NCI-H2081 treated with DMSO at 0.1 percent for 48 hours (cell line): ENCODE measurements at places on chromosomes 6 and 20.

DNA sequence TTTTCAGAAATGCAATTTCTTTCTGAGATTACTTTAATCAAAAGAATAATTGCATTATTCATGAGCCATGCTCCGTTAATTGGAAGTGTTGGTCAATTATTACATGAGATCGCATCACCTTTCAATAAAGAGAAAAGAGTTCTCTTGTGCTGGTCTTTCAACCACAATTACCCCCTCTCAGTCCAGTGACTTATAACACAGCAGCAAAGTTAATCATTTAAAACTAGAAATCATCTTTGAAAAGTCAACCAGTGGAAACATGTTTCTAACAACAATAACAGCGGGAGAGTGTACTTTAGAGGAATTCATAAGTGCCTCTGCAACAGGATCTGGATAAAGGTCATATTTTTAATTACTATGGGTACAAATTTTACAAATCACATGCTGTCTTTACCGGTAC is 384.4 kb upstream of the AGPAT4 start:
- no peak for DNase-seq

DNA sequence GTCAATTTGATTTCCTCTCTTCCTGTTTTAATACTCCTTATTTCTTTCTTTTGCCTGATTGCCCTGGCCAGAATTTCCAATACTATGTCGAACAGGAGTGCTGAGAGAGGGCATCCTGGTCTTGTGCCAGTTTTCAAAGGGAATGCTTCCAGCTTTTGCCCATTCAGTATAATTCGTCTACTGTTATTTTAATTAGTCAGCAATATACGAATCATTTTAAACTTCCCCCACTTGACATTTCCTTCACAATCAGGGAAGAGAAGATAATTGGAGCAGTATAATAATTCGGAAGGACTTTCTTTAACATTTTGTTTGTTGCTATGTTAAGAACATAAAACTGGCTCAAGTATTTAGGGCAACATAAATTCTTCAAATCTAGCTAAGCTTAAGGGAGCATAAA is 860.3 kb upstream of the SLC35B3 start:
- DNase-seq, result no peak

- DNase-seq, result no peak
Observed at GRCh38 chr20:57500235-57500634, 24.7 kb downstream of the CTCFL start.

GRCh38 chr6:219641-220198 is 72.6 kb upstream of the DUSP22 start:
- DNase-seq, result no peak

DNA sequence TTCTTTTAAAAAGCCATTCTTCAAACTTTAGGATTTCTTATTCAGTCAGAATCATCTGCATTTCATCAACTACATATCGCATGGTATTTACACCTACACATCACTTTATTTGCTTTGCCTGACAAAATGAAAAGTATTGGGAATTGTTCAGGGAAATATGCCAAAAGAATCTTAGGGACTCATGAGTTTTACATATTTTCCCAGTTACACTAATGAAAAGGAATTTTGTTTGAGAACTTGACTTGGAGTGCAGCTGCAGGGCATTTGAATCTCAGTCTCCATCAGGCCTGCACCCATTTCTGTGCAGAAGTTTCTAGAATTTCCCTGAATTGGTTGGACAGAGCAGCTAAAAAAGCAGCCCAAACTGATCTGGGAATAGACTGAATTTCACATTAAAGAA is 65.3 kb downstream of the MTHFD1L start:
- no peak for DNase-seq

DNA sequence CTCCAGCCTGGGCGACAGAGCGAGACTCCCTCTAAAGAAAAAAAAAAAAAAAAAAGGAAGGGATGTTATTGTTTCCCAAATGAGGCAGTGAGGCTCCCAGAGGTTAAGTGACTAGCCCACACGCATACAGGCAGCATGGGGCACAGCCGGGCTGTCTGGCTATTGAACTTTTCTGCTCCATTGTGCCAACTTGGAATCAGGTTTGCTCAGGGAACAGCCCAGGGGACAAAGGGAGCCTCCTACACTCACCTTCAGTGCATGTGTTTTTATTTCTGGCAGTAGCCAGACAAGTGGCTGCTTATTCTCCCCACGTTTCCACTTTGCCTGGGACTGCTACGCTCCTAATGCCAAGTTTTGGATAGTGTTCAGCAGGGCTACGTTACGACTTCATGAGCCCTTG is 10.7 kb downstream of the ETV7 start:
- no peak for DNase-seq

DNA sequence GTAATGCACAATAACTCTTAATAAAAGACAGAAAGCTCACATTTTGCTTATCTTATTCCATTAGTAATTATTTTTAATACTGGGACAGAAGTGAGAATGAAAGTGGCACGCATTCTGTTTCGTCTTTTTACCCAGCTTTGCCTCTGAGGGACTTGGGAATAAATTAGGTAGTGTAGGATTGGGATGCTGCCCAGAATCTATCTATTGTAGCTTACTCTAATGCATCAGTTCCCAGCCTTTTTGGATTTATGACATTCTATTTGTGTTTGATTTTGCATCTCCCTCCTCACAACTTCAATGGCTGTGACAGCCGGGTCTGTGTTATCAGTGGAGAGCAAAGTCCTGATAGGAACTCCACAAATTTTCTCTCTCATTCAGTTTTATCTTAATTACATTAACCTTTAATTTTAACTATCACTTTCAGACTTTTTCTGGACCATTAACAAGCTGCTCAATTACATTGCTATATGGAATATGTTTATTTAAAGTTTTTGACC is 62.9 kb upstream of the TULP4 start:
- no peak for DNase-seq

DNA sequence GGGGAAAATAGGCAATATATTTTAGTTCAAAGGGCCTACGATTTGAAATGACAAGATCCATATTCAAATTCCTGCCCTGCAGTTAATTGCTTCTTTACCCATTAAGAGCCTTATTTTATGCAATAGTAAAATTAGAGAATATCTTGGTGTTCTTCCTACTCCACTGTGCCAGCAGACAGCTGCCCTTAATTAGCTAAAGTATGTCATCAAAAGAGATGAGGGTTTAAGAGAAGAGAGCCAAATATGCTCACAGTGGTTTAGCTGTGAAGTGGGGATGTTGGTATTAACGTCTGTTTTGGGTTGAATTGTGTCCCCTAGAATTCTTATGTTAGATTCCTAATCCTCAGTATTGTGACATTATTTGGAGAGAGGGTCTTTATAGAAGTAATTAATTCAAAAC is 148.1 kb downstream of the MOXD1 start:
- no peak for DNase-seq

DNA sequence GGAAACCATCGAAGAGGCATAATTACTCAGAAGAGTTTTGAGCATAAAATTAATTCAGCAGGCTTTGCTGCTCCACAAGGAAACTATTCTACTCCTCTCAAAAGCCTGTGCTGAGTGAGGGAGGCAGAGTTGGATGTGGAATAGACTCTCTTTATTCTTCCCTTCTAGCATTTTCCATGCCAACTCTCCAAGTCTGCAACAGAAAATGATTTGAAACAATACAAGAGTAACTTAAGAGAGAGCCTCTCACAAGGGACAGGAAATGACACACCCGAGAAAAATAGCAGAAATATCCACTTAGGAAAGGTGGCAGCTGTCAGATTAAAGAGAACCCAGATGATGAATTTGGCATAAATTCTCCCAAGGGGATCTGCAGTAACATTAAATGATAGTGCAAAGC is 26.3 kb upstream of the LAMP5 start:
- no peak for DNase-seq

DNA sequence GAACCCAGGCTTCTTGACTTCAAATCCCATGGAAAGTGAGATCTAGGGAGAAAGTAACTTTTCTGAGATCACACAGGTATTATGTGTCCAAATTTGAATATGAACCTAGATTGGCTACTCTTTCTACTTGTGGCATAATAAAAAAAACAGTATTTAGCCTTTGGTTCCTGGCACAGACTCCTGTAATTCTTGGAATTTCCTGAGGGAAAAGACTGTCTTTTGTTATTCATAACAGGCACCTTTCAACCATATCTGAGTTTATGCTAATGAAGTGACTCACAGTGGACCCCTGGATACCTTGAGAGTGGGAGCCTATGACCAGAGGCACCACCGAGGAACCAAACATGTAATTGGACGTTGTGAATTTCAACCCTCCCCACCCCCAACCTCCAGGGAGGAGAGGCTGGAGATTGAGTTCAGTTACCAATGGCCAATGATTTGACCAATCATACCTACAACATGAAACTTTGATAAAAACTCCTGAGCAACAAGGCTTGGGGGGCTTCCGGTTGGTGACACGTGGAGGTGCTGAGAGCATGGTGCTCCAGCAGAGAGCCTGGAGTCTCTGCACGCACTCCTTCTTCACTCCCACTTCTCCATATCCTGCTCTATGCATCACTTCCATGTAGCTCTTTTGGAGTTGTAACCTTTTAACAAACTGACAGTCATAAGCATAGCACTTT is 48.8 kb downstream of the LAMA4 start:
- no peak for DNase-seq

GRCh38 chr6:8054276-8054675 is 9.9 kb downstream of the BLOC1S5 start:
- DNase-seq, result no peak

DNA sequence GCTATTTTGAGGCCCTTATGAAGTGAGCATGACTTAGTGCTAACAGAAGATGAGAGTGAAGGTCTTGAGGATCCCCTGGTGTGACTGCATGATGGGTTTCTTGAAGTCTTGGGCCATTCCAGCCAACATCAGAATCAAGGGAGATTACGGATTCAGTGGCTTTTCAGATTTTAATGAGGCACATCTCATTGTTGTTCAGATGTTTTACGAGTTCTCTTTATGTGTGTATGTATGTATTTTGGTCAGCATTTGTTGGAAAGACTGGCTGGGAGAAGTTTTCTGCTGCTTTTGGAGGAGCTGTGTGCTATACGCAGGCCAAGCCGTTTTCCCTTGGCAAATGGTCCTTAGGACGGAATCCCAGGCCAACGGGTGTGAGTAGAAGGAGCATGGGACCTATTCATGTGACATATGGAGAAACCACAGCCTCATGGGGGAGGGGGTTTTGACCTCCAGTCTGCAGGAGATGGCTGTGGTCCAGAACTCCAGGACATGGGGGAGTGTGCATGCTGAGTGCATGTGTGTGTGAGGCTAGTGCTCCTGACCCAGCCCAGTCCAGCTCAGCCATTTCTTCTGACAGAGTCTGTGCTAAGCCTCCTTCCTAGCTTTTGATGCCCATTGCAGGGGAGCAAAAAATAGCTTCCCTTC is 35.3 kb downstream of the CHMP4B start:
- DNase-seq, result no peak

DNA sequence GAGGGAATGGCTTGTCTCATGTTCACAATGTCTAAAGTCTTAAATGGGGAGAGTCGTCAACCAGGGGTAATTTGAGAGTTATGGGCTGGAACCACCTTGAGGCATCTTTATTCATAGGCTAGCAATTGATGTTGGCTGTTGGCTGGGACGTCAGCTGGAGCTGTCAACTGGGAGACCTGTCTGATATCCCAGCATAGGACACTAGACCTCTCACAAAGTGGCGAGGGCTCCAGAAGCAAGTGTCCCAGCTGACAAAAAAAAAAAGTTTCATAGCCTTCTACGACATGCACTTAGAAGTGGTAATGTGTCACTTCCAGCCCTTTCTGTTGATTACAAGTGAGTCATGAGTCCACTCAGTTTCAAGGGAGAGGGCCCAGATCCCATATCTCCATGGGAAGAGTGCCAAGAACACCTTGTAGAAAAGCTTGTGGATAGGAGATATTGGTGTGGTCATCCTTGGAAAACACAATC is 278.0 kb downstream of the ESR1 start:
- no peak for DNase-seq

DNA sequence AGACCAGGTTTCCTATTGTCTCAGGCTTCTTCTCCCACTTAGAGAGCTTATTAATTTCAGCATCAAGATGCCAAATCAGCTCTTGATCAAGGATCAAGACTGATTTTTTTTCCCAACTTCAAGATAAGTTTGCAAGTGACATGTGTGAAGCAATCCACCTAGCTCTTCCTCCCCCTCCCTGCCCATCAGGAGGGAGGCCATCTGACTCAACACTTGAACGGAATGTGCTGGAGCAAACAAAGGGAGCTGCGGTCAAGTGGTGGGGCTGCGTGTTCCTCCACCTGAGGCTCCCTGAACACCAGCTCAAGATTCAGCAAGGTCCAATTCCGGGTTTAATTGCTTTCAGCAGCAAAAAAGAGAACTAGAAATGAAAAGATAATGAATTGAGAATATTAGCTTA is 38.7 kb downstream of the TTI1 start:
- DNase-seq, result no peak

GRCh38 chr20:18794428-18794787 is 19.2 kb upstream of the SCP2D1 start:
- DNase-seq, result no peak

- DNase-seq, result no peak
Observed at GRCh38 chr6:42963855-42964605, 3.5 kb downstream of the GNMT start.

DNA sequence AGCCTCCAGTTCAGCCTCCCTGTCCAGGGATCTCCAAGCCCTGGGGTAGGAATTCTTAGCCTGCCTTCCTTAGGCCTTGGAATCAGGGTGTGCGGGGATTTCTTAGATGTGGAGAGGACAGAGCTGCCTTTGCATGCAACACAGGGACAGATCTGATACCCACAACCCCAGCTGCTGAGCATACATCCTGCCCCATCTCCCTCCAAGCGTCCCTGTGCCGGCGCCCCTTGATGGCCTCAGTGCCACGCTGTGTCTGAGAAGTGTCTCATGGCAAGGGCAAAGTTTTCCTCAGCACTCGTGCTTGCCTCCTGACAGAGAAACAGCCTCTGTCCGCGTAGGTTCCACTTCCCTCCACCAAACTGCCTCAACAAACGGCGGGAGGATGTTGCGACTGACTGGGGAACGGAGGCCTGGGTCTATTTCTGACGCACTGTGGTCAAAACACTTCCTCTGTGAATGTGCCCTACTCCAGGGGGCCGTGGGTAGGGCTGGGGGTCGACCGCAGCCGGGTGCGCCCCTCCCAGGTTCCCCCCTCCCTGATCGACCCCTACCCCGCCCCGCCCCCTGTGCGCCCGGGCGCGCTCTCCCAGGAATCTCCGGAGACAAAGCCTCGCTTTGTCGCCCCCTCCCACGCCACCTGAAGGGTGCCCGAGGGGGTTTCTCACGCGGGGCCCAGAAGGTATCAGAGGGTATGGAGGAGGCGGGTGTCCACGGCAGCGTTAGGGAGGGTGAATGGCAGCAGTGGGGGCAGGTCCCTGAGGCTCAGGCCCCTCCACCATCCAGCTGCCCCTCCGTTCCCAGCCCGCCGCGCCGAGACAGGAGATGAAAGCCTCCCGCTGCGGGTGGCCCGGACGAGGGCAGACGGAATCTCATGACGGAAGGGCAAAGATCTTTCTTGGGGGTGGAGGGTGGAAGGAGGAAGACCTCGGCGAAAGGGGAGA is 806 bp downstream of the MICAL1 start:
- DNase-seq, result no peak
